ENCODE measurements at places on chromosomes 5 and 9.

DNA sequence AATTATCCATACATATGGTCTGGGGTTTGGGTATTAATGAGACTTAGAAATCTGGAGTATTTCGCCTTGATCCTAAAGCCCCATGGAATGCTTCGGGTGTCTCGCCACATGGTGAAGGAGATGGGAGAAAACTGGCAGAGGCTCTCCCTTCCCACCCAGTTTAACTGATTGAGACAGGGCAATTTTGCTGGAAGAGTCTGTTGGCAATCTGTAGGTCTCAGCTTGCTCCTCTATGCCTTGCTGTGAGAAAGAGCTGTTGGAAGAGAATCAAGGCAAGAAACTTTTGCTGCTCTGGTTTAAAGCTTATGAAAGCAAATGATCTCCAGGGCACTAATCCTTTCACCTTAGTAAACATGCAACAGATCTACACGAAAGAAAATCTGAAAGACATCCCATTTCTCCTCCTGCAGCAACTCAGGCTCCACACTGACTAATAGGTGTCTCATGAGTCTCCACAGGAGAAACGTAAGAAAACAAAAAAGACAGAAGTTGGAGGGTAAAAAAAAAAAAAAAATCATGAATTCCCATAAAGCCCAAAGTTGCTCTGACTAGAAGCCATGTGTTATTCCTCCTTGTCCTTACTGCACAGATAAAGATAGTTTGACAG, 369.9 kb downstream of the EFNA5 start:
- no peak for DNase-seq

- no peak for DNase-seq
Measured at GRCh38 chr5:17378346-17378997, 119.6 kb upstream of the TAF11L2 start.

GRCh38 chr5:125348221-125348692, 601.8 kb upstream of the ZNF608 start:
- no peak for DNase-seq

GRCh38 chr5:75616371-75616881, 5.2 kb downstream of the ANKDD1B start:
- DNase-seq = no peak

DNA sequence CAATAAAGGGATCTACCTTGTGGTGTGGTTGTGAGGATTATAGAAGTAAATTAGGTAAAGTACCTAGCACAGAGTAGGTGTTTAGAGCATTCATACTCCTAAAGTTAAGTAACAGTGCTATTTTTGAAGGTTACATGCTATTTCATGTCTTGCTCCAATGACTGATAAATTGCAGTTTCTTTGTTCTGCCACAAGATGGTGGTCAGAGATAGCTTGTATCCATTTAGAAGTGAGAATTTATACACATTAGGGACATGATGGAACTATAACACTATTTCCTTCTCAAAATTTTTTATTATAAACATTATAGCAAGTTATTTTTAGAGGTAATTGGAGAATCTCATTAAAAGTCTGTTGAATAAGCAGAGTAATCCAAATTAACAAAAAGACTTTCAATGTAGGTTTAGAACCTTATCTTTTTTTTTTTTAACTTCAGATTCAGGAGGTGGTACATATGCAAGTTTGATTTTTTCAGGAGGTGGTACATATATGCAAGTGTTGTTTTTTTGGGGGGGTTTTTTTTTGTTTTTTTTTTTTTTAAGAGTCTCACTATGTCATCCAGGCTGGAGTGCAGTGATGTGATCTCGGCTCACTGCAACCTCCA, 17.1 kb downstream of the MTREX start:
- DNase-seq = no peak

DNA sequence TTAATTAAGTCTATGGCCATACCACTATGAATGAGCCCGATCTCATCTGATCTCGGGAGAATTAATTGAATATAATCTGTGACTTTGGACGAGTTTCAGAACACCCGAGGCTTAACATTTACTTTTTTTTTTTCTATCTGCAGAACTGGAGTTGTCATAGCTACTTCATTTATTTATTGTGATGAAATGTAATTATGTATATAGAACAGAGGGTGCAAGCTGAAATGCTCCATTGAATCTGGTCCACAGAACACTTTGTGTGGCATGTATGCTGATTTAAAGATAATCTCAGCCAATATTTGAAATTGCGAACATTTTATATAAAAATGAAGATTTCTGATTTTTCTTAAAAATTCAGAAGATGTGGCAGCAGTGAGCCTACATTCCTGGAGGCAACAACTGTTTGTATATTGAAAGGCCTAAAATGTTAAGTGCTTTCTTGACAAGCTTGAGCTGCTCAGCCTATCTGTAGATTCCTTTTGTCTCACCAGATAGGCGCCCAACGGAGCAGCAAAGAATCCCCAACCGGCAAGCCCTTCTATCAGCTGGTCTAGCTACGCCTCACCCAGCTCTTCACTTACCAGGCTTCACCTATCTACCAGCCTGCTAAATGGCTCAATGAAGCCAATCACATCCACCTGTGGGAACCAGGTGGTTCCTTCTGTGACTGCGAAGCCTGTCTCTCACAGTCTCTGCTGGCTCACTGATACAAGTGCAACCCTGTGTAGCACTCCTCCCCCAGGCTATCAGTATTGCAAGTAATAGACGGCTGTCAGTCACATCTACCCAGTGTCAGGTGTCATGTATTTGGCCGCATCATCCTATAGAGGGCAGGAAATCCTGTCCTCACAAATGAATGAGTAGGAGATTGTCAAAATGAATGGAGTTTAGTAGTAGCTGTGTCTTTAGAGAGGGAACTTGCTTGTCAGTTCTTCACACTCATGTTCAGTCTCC, 170.6 kb upstream of the MRPS30 start:
- DNase-seq = no peak

- DNase-seq = no peak
Measured at GRCh38 chr5:175382171-175382570, 61.8 kb downstream of the DRD1 start.

DNA sequence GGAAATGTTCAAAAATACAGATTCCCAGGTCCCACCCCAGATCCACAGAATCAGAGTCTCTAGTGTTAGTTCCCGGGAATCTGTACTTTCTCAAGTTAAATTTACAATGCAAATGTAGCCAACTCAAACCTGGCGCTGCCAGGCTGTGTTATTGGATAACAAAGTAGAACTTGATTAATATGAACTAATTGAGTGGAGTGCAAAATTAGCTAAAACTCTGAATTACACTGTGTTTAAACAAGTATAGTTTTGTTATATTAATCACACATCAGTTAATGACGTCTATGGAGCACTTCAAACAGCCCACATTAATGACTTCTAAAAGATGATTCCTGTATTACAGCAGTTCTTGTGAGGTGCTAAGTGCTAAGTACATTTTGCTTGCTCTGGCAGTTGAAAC, 32.4 kb upstream of the CYFIP2 start:
- no peak for DNase-seq

DNA sequence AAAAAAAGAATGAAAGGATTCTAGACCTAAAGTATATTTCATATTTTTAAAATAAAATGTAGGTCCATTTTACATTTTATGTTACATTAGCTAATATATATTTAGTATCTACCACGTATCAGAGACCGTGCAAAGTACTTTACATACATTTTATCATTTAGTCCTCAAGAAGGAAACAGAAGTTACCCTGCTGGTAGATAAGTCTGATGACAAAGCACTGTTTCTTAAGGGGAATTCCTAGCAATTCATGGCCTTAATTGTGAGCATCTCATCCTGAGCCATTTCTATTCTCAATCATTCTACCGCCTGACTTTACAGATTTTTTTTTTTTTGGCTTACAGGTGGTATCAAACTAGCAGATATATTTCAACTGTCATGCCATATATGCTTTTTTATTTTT, 367.7 kb downstream of the PRELID2 start:
- DNase-seq = no peak

DNA sequence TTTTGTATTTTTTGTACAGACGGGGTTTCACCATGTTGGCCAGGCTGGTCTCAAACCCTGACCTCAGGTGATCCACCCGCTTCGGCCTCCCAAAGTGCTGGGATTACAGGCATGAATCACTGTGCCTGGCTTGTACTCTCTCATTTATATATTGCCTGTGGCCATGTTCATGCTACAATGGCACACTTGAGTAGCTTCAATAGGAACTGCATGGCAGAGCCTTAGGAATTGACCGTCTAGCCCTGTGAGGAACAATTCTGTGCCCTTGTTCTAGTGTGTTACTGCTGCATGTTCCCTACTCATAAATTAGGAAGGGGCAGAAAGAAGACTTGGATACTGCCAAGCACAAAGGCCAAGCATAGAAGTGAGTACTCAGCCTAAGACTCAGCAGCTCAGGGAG, 104.2 kb downstream of the LIFR start:
- no peak for DNase-seq

GRCh38 chr5:137582218-137582617, 83.1 kb upstream of the SPOCK1 start:
- DNase-seq = no peak

GRCh38 chr9:114501796-114502682, 3.2 kb downstream of the WHRN start:
- no peak for DNase-seq

GRCh38 chr9:20854444-20854843, 170.4 kb downstream of the FOCAD start:
- DNase-seq = no peak

- no peak for DNase-seq
Measured at GRCh38 chr5:118301696-118302095, 686.7 kb downstream of the DTWD2 start.

DNA sequence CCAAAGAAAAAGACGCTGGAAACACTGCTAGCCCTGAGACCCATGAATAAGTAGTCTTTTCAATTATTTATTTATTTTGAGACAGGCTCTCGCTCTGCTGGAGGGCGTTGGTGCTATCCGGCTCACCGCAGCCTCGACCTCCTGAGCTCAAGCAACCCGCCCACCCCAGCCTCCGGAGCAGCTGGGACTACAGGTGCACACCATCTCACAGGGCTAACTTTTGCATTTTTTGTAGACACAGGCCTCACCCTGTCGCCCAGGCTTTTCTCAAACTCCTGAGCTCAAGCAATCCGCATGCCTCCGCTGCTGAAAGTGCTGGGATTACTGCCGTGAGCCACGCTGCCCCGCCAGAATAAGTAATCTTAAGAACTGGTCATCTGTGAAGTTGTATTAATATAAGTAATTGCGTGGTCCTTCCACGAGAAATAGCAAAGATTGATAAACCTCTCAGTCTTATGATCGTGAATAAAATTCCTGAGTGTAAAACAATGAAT, 1.6 kb downstream of the ANXA2R start:
- DNase-seq = no peak

Measured in GM12891 (cell line).